ENCODE measurements at places on chromosomes 3 and 15.

- DNase-seq: no peak
These were observed 313.3 kb downstream of the MECOM start for GRCh38 chr3:169350228-169350627.

DNA sequence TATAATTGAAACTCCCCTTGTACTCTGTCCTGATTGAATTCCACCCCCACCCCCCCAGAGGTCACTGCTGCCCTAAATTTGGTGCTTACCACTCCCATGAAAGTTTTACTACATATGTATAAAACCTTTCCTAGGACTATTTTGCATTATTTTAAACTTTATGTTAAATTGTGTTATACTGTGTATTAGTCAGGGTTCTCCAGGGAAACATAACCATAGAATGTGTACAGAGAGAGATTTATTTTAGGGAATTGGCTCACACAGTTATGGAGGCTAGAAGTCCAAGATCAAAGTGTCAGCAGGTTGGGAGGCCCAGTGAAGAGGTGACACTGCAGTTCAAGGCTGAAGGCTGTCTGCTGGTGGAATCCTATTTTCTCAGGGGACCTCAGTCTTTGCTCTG lies 29.2 kb downstream of the BFSP2 start:
- DNase-seq: no peak

DNA sequence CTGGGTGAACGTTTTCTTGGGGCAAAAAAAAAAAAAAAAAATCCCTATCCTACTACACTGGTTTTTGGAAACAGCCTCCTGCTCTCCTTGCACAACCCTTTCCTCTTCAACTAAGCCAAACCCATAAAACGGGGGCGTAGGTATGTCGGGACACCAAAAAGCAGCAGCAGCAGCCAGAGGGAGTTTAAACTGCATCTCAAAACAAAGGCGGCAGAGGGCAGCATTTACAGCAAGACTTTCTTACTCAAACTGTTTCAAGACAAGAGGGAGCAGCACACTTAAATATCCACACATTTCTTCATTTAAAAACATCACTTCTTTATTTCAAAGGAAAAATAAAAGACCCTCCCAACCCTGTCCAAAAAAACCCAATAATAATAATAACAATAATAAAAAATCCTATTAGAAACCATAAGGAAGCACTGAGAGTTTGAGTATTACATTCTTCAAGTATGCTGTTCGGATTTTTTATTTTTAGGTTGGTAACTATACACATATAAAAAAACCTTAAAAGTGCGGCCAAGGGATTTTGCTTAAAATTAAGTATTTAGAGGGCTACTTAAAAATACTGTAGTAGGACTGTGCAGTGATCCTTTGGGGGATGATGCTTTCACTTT lies 43.9 kb upstream of the PLXND1 start:
- DNase-seq: peak; percentile 29

DNA sequence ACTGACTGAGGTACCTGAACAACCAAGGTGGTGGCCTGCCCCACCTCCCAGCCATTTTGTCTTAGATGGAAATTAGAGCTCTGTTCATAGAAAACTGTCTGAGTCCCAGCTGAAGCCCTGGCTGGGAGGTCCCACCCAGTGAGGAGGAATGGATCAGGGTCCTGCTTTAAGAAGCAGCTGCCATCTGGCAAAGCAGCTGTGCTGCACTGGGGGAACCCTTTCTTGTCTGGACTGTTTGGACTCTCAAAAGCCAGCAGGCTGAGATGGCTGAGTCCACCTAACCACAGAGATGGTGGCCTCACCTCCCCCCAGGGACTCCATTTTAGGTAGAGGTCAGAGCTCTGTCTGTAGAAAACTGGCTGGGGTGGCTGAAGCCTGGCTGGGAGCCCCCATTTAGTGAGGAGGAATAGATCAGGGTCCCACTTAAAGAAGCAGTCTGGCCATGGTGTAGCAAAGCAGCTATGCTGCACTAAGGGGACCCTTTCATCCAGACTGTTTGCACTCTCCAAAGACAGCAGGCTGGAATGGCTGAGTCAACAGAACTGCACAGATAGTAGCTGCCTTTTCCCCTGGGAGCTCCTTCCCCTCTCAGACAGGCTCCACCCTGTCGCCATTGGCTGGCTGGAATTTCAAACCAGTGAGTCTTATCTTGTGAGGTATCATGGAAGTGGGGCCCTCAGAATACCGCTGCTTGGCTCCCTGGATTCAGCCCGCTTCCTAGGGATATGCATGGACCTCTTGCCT lies 116.9 kb downstream of the EPHA6 start:
- DNase-seq: no peak

DNA sequence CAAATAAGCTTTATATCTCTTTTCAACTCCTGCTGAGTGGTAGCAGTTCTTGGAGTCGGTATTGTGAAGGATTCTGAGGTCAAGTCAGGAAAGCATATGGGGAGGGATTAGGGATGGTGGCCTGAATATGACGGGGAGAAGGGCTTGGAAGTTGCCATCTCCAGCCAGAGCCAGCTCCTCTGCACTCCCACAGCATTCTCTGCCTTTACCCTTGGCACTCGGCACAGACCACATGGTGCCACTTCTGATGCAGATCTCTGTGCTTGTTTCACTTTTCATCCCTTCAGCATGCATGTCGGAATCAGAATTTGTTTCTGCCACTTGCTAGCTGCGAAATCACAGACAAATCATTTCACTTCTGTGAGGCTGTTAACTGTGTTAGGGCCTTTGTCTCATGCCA lies 52.5 kb downstream of the RAB11A start:
- no peak for DNase-seq
